ENCODE measurements at places on chromosomes 3 and 15.
A peak's percentile ranks its signal among the peaks of the same experiment; 100 is the strongest.

GRCh38 chr3:21738283-21738682, 12.7 kb downstream of the ZNF385D start:
- DNase-seq = no peak

- DNase-seq = peak; percentile 79
Measured at GRCh38 chr15:56249092-56249491, 5.4 kb upstream of the RFX7 start.

DNA sequence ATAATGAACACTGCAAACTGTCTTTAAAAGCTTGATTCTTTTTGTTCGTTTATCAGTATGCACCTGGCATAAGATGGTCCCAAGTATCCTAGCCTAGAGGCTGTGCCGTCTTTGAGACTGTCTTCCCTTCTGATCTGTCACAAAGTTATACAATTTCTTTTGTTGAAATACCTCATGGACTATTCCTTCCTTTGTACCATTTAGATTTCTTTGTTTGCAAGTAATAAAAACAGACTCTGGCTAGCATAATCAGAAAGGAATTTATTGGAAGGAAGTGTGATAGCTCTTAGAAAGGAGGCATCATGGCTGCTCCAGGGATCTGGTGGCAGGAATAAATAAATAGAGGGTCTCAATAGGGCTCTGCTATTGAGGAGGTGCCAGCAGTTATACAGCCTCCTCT, 280.4 kb downstream of the SLC9A9 start:
- no peak for DNase-seq

DNA sequence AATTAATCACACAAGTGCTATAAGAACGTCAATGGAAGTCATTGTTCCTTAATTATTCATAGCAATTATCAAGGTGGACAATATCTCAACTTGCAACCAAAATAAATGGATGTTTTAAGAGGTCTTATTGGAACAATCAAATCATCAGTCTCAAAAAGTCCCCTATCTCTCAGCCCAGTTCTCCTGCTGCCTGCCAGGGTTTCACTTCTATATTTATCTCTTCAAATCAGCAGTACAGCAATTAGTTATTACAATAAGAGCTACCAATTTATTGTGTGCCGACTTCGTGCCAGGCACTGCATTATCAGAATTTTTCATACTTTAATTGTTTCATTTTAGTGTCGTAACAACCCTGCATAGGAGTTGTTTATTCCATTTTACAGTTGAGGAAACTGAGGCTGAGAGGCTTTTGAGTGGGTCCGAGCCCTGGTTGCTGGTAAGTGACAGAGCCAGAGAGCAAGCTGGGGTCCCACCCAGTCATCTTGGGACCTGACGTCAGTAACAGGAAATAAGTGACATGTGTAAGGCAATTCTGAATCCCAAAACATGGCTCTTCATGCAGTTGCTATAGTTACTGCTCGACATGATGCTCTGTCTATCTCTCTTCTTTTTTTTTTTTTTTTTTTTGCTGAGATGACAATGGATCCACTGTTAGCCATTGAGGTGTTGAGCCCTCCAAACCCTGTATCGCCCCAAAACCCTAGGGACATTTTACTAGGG, 8.8 kb upstream of the KCTD6 start:
- DNase-seq = no peak

DNA sequence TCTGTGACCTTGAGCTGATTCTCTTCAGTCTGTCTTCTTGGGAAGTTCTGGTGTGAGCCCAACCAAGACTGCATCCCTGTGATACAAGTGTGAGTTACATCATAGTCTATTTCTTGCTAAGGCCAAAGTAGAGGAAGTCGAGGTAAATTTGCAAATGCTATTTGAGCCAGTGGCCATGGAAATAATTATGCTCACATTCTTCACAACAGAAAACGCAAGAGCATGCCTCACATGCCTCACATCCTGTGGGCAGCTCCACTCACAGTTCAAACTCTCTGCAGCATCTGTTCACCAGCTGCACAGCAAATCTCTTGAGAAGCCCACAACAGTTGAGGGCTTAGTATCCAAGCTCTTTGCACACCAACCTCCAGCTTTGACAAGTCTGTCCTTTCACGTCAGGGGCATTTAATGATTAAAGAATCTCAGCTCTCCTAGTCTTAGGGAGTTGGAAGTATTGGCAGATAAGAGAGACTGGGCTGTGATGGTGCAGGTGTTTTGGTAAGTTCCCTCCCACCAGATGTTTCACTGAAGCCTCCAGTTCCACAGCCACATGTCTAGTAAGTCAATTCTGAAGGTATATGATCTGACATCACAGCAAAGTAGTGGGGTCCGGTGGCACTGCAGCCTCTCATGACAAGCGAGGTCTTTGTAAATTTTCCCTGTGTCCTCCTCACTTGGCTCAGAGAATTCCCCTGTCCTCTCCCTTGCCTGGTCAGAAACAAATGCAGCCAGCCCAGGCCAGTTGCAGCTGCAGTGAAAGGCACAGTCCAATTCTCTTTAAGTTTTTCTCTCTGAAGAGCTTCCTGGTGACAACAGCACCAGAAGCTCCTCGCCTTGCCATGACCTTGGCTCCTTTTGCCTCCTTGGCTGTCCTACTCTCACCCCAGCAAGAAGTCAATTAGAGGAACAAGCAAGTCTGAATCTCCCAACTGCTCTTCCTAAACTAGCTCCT, 166.1 kb downstream of the SSR3 start:
- DNase-seq = peak; percentile 97

All from fibroblast of mammary gland (primary cell).